ENCODE measurements at places on chromosomes 6 and 20. TPM values are rescaled to one million over a fixed set of nuclear protein-coding genes. Genes with fewer than 3 reads are reported as not detected.

The PM20D2 gene
- 37.3 TPM for total RNA-seq

The RIN2 gene
- total RNA-seq = 1.7 TPM

The C6orf15 gene
- not detected for total RNA-seq

The SIRT5 gene
- 15.2 TPM for total RNA-seq

The DDO gene
- not detected for total RNA-seq

The C20orf141 gene
- not detected for total RNA-seq

The RANBP9 gene
- total RNA-seq = 17.5 TPM

The MYBL2 gene
- 30.8 TPM for total RNA-seq

The NPEPL1 gene
- 16.8 TPM for total RNA-seq

- no peak for DNase-seq
Observed at GRCh38 chr20:12270863-12271262, 353.2 kb downstream of the BTBD3 start.

GRCh38 chr20:45109634-45110033 is 5.3 kb downstream of the WFDC5 start:
- DNase-seq = no peak

- no peak for DNase-seq
Observed at GRCh38 chr6:33622456-33623431, 1.6 kb downstream of the ITPR3 start.

DNA sequence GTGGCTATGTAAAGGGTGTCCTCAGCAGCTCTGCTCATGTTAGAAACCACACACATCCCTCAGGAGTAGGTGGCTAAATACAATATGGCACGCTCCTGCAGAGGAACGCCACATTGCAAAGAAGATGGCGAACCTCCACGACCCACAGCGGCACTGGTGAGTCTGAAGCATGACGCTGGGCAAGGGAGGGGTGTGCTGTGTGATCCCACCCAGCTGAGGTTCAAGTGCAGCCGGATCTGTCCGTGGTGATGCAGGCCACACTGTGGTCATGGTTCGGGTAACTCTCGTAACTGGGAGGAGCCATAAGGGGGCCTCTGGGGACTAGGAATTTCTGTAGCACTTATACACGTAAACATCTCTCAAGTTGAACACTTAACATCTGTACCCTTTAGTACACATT is 23.4 kb upstream of the APMAP start:
- no peak for DNase-seq

DNA sequence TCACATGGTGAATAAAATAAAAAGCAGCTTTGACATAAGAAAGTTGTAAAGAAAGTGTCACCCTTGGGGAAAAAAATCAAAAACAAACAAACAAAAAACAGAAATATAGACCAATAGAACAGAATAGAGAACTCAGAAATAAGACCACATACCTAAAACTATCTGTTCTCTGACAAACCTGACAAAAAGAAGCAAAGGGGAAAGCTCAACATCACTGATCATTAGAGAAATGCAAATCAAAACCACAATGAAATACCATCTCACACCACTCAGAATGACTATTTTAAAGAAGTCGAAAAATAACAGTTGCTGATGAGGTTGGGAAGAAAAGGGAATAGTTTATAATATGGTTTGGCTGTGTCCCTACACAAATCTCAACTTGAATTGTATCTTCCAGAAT is 159.1 kb downstream of the TINAG start:
- no peak for DNase-seq

DNA sequence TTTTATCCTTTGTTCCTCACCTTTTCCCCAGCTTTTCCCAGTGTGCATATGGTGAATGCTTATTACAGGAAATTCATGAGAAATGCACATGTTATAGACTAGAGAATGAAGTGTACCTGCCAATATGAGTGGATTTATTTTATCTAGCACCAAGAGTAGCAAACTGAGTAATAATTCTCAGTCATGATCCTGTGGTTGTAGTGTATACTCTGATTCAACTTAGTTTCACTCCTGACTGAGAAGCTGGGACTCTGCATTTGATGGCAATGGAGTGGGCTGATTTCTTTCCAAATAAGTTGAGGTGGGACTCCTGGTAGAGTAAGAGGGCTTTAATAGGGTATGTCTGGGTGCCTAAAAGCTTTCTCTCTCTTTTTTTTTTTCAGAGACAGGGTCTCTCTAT is 4.0 kb downstream of the ABT1 start:
- DNase-seq = no peak

- DNase-seq = no peak
Observed at GRCh38 chr6:160238278-160238711, 20.3 kb downstream of the SLC22A2 start.

DNA sequence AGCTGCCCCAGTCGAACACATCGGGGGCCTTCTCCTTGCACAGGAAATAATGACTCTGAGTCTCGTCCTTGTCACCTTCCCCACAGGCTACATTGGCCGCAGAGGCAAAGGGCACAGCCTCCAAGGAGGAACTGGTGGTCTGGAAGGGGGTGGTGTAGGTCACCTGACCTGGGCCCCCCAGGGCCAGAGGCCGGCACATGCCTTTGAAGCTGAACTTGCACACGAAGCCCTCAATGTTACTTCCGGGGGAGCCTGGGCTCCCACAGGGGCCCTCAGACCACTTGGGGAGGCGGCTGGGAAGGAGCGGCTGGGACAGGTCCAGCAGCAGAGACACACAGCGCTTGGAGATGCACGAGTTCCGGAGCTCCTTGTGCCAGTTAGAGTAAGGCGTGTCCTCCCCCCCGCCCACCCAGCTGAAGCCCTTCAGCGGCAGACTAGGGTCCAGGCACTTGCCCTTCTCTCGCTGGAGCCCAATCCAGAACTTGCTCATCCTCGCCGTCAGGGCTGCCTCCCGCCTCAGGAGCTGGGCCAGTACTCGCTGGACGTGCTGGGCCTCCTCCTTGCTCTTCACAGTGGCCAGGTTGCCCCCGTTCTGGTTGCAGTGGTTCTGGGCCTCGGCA is 578 bp downstream of the CD93 start:
- no peak for DNase-seq

- DNase-seq = no peak
Observed at GRCh38 chr6:101876431-101876830, 482.9 kb downstream of the GRIK2 start.

DNA sequence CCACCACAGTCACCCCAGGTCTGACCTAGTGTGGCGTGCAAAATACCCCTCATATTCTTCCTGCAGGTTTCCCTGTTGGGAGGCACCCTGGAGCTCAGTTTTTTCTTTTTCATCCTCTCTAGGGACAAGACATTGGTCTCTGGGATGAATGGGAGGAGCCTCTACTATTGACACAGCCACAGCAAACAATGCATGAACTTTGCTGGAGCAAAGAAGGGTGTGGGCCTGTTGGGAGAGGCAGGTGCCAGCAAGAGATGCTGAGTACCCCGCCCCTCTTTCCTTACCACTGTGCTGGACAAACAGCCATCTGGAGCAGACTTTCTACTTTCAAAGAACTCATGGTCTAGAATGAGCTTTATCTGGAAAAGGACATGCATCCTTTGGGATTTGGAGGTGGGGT is 10.1 kb downstream of the TGM3 start:
- no peak for DNase-seq

GRCh38 chr6:4208158-4208557 is 72.8 kb upstream of the ECI2 start:
- no peak for DNase-seq

GRCh38 chr6:109071125-109071917 is 23.3 kb downstream of the SESN1 start:
- DNase-seq = no peak

DNA sequence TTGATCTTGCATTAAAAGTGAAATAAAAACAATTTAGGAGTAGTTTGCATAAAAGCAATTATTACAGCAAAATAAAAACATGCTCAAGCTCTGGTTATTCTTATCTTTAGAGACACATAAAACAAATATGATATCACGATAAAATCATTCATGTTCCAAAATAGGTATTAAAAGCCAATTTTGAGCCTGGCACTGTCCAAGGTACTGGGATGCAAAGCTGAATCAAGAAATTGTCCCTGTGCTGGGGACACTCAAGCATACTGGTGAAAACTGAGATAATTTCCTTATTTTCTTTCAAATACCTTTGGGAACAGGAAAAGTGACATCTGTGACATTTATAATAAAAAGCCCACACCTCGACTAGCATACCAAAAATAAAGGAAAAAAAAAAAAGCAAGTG is 931 bp upstream of the MTCL3 start:
- DNase-seq = peak; percentile 41

- no peak for DNase-seq
Observed at GRCh38 chr6:8277769-8278168, 157.6 kb downstream of the SLC35B3 start.

- DNase-seq = no peak
Observed at GRCh38 chr20:32487381-32487780, 97.8 kb downstream of the NOL4L start.

DNA sequence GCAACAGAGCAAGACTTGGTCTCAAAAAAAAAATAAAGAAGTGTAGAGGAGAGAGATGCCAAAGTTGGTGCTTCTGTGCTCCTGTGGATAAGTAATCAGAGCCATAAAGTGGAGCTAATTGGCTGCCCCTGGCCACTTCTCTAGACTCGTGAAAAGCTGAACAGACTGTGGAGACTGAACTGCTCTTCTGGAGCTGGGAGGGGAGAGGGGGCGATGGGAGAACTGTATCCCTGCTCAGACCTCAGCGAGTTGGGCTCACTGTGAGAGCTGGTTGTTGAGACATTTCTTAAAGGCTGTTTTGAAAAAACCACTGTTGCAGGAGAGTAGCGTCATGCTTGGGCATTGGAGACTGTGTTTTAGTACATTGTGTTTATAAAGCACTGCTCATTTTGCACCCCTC is 125.7 kb downstream of the TCP11 start:
- DNase-seq = no peak

- DNase-seq = no peak
Observed at GRCh38 chr6:147161974-147162495, 42.2 kb upstream of the STXBP5 start.

DNA sequence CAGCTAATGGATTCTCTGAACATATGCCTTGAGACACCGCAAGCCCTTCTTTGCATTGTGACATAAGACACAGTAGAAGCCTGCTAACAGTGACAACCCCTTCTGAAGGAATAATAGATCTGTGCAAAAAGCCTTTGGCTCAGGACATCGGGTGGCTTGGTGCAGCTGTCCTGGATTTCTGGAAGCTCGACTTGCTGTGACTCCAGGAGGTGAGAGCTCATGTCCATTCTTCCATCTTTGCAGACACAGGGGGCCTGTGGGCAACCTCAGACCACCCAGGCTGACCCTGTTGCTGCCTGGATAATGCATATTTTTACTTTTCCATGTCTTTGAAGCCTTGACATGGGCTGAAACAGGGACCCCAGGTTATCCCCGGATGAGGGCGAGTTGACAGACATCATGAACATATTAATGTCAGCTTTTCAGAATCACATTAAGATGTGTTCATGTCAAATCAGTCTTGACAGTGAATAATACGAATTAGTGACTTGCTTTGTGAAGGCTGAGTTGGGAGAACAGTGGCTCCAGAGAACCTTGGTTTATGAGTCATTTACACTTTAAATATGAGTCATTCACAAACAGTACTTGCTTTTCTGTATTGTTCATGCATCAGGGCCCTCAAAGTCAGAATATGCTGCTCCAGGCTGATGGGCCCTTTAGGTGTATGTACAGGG is 66.8 kb upstream of the IYD start:
- DNase-seq = no peak

DNA sequence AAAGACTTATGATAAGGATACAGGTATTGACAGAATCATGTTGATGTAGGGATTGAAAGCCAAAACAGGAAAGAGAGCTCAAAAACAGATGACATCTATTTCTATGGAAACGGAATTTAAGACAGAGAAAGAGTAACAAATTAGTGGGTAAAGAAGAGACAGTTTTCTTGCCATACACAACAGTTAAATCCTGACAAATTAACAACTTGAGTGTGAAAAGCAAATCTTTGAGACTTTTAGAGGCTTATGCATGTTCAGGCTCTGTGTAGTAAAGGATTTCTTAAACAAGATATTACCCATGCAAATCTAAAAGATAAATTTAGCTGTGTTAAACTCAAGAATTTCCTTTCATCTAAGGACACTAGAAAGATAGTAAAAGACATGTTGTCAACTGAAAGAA is 68.5 kb downstream of the SLC22A1 start:
- DNase-seq = no peak

GRCh38 chr20:49705358-49705757 is 8.3 kb downstream of the B4GALT5 start:
- no peak for DNase-seq

DNA sequence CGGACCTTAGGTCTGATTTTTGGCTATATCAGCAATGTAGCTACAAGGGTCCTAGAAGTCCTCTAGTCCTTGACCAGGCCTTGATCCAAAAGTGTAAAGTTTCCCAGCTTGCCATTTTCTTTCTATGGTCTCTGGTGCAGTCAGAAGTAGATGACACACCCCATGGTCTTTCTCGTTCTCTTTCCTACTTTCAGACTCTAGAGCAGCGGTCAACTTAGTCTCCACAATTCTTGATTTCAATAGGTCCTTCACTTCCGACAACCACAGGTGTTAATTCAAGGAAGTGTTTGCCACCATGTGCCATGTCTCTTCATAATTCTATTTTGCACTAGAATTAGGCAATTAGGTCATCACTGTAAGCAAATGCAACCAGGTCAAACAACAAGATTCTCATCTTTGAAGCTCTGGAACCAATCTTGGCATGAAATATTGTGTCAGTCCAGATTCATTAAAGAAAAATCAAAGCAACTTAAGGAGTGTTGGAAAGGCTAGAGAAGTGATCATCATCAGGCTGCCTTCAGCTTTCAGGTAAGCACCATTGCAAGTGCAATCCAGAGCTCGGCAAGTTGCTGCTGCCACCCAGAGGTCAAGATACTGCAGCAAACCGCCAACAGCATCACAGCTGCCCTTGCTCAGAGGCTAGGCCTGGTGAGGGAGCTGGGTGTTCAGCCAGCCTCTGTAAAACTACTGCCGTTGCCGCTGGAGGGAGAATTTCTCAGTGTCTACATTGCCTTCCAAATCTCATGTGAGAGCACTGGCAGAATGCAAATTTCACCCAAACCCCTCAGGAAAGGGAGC is 5.6 kb upstream of the SYNE1 start:
- DNase-seq = peak; percentile 87

DNA sequence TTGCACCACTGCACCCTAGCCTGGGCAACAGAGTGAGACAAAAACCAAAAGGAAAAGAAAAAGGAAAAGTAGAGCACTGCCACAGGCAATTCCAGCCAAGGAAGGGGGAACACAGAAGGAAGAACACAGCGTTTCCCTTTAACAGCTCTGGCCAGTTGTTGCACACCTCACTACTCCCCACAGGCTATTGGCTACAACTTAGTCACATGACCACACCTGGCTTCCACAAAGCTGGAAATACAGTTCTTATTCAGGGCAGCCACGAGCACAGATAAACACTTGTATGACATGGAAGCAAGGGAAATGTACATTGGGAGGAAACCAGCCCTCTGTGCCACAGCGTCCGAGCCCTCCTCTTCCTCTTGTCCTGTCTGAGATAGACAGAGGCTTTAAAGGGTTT is 249.0 kb upstream of the JARID2 start:
- no peak for DNase-seq
